ENCODE measurements at places on chromosomes 6 and 20.

- DNase-seq: peak; percentile 13
Observed at GRCh38 chr6:20946022-20946421, 411.8 kb downstream of the CDKAL1 start.

DNA sequence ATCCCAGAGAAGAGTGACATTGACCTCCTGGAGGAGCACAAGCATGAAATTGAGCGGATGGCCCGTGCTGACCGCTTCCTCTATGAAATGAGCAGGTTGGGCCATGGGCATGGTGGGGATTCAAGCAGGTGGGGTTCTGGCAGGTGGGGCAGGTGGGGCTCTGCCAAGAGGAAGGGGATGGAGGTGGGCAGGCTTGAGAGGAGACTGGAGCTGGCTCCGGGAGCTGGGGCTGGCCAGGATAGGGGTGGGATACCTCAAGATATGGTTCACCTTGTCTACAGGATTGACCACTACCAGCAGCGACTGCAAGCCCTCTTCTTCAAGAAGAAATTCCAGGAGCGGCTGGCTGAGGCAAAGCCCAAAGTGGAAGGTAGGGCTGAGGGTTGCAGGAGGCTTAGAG is 42.9 kb downstream of the MOCS1 start:
- DNase-seq: no peak

DNA sequence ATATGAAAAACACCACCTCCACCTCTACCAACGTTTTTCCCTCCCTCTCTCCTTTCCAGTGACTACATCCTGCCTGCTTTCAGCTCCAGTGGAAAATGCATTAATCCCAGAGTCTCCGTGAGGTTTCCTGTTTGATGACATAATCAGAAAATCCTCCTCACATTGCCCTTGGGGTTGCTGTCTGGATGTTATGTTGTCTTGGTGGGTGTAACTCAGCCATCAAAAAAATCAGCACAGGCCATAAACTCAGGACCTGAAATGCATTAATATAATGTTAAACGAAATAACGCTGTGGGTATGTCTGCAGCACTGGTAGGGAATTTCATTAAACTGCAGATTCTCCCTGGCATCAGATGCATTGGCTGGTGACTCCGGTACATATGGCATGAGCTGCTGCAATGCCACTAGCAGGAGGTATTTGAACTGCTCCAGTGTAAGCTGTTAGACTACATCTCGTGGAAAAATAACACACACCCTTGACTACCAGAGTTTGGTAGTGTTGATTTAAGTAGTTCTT is 297.8 kb downstream of the PRL start:
- peak; percentile 7 for DNase-seq

GRCh38 chr20:34703424-34704176 is 544 bp upstream of the TP53INP2 start:
- DNase-seq: no peak

DNA sequence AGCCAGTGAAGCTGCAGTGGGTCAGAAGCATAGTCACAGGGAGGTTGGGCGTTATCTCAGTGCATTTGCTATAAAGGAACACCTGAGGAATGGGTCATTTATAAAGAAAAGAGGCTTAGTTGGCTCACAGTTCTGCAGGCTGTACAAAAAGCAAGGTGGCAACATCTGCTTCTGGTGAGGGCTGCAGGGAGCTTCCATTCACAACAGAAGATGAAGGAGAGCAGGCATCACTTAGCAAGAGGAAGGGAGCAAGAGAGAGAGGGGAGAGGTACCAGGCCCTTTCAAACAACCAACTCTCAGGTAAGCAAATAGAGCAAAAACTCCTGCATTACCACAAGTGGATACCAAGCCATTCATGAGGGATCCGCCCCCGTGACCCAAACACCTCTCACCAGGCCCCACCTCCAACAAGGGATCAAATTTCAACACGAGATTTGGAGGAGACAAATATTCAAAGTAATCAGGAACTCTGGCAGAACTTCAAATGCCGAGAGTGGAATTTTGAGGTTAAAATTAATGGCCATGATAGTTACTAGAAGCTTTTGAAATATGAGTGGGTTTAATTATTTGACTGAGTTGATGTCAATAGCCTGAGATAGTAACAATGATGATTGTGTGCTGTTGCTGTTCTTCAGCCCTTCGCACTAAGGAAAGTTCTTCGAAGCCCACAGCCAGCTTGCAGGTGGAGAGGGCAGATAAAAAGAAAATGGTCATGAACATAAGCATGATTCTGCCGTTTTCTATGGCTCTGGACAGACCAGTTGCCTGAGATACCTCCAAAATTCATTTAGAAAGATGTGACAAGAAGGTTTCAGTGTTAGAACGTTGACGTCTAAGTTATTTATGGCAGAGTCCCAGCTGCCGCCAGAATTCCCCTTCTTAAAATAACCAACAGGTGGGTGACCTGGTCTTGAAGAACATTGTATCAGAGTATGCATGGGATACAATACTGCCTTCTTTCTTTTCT is 55.3 kb upstream of the ADTRP start:
- no peak for DNase-seq

Data from AG08396 (cell line).